ENCODE measurements at places on chromosomes 3 and 15. TPM values are rescaled to one million over a fixed set of nuclear protein-coding genes. Genes with fewer than 3 reads are reported as not detected.

Gene MRPS22
- 48.4 TPM for total RNA-seq

Gene RNU5B-1
- not detected for total RNA-seq

Gene CSPG4
- total RNA-seq: not detected

Gene SLC51A
- not detected for total RNA-seq

- DNase-seq: no peak
These were observed 2.4 kb upstream of the FRMD4B start for GRCh38 chr3:69388241-69388640.

- DNase-seq: no peak
These were observed 19.8 kb downstream of the DGKG start for GRCh38 chr3:186342197-186342596.

DNA sequence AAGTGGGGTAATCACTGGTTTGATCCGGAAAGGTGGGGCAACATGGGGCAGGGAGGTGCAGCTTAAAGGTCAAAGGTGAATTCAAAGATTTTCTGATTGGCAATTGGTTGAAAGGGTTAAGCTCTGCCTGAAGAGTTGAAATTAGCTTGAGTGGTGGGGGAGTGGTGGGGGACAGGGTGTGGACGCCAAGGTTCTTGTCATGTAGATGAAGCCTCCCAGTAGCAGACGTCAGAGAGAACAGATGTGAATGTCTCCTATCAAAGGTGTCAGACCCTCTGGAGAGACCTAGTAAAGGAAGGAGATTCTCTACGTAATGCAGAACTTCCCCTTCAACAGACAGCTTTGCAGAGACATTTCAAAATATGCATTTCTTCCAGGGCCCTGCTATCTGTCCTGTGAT is 62.8 kb downstream of the ABCC5 start:
- no peak for DNase-seq

GRCh38 chr3:196284396-196284795 is 3.1 kb downstream of the PCYT1A start:
- DNase-seq: no peak

- DNase-seq: no peak
These were observed 11.5 kb upstream of the PARP14 start for GRCh38 chr3:122668930-122669730.

GRCh38 chr3:161403251-161403650 is 31.9 kb upstream of the SPTSSB start:
- DNase-seq: no peak

- no peak for DNase-seq
These were observed 81.4 kb downstream of the XRN1 start for GRCh38 chr3:142366434-142366833.

GRCh38 chr3:74000725-74001124 is 376.0 kb upstream of the PDZRN3 start:
- DNase-seq: no peak

- no peak for DNase-seq
These were observed 47.0 kb downstream of the MAP2K1 start for GRCh38 chr15:66433726-66434125.

DNA sequence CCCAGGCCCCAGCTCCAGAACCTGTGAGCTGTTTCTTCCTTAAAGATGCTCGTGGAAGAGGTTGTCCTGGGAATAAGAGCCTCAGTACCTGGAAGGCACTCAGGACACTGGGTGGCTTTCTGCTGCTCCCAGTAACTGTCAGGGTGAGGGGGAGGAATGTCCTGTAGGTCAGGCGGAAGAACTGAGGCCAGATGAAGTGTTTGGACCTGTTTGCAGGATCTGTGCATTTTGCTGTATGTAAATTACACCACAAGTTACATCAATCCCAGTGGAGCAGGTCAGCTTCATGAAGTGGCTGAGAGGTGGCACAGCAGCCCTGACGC is 27.1 kb downstream of the HDAC11 start:
- no peak for DNase-seq

GRCh38 chr3:52350416-52350815 is 34.3 kb downstream of the DNAH1 start:
- DNase-seq: no peak
